ENCODE measurements at places on chromosomes 4 and X.

GRCh38 chrX:133477986-133478385, 62.7 kb upstream of the GPC4 start:
- no peak for DNase-seq

- DNase-seq: no peak
Measured at GRCh38 chrX:100625985-100626491, 10.6 kb downstream of the TSPAN6 start.

GRCh38 chr4:60737858-60738257, 462.3 kb upstream of the ADGRL3 start:
- DNase-seq: no peak

GRCh38 chr4:145928748-145929147, 9.9 kb downstream of the ZNF827 start:
- DNase-seq: no peak

DNA sequence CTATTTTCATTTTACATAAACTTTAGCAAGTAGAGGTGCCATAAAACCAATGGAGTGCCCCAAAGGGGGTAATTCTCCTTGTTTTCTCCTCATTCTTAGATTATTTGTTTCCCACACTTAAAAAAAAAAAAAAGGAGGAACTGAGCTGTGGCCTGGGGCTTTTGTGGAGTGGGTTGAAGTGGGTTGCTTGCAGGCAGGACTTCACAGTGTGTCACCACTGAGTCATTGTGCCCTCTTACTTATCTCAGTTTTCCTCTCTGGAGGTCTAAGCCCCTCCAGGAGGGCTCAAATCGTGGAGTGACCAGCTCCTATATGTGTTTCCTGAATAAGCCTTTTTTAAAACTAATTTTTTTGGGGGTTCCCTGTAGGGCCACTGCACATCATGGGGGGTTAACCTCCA, 69.0 kb downstream of the SLC16A2 start:
- no peak for DNase-seq

DNA sequence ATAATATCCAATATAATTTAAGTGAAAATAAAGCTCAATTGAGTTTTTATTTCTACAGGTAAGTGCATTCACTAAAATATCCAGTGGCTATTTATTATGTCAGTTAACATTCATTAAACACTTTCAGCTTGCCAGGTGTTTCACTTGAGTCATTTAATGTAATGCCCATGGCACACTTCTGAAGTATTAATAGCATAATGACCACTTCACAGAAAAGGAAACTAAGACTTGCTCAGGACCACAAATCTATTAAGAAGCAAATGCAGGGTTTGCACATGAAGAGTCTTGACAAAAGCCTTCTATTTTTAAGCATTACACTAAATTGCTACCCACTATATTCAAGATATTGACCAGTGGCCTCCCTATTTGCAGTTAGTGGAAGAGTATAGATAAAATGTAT, 612.7 kb downstream of the KCTD8 start:
- DNase-seq: no peak

- DNase-seq: peak; percentile 76
Measured at GRCh38 chr4:139300431-139301112, 733 bp upstream of the NAA15 start.

DNA sequence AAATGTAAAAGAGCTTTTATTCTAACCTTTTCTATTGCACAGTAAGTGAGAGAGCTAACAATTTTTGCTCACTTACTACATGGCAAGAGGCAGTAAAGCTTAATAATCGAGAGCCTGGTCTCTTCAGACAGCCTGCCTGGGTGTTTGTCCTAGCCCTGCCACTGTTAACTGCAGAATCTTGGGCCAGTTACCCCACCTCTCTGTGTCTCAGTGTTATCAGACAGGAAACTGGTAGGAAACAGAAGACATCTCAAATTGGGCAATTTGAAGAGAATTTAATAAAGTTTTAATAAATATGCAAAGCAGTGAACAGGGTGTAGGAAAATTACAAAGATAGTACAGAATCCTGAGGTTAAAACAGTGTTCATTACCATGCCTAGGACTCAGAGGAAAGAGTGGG, 13.4 kb downstream of the STAP1 start:
- peak; percentile 70 for DNase-seq

DNA sequence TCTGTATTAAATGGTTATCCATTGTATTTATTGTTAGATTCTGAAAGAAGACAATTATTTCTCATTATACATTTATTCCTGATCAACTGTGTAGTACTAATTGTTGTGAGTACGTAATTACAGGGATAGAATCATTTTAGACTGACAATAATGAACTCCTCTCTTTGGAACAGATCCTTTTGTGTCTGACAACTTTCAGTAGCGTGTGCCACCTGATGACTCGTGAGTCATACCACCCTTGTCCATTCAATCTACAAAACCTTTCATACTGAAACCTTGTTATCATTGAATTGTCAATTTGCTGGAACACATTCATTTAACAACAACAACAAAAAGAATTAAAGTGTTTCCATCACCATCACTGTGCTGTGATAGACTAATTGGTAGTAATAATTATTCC, 602.7 kb upstream of the PCDH7 start:
- DNase-seq: no peak
